Stimulated activated CD8-positive, alpha-beta memory T cell treated with anti-CD3 and anti-CD28 coated beads, Interleukin-15, amount 100 ng/mL, for 4 hours (primary cell): ENCODE measurements at places on chromosomes 11 and 22.

DNA sequence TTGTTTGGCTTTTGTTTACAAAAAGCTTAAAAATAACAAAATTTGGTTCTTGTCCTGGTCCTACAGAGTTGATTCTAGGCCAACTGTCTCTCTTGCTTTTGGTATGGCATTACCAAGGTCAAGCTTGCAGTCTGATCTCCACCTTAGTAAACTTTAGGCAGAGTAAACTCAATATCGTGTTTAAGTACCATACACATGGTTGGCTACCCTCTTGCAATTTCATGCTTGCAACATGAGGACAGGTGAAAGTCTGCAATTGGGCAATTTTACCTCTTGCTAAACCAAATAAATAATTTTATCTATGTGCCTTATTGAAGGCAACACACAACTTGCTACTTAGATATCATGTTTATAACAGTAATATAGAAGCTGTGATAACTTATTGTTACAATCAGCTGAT lies 125.1 kb downstream of the ARHGAP20 start:
- no peak for DNase-seq

DNA sequence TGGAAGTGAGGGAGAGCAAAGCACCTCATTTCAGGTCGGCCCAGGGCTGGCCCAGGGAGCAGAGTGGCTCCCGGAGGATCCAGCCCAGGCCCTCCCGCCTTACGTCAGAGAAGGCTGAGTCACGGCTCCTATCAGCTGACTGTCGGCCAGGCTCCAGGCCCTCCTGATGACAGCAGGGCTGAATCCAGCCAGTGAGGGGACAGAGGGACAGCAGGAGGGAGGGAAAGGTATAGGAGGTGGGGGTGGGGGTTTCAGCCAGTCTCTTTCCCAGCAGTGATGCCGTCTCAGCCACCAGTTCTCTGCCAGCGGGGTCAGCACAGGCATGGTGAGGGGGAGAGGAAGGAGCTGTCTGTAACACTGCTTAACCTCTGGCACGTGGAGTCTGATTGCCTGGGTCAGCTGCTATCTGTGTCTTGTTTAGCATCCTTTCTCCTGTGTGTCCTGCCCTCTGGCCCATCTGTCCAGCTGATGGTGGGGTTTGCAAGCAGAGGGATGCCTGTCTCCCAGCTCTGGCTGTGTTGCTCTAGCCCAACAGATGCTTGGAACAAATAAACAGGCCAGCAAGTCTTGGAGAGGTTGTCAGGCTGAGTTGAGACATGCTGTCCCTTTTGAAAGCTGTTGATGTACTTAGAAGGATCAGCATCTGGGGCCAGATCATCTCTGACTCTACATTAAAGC lies 74.0 kb downstream of the ADAMTS15 start:
- no peak for DNase-seq

GRCh38 chr11:45751430-45751829 lies 53.5 kb upstream of the SLC35C1 start:
- DNase-seq: no peak

DNA sequence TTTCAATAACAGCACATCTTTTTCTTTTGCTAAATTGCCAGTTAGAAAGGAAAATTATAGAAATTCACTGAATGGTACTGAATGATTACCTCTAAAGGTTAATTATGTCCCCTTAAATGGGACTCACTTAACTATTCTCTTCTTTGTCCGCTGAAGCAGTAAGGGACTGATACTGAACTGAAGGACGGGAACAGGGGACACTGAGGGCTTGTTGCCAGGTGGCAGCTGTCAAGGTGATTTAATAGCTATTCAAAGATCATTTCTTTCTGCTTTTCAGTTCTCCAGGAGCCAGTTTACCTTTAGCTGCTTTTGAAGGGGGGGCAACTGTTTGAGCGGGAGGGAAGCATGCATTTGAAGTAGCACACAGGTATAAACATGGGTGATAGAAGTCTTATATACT lies 325.4 kb upstream of the CCDC90B start:
- no peak for DNase-seq

DNA sequence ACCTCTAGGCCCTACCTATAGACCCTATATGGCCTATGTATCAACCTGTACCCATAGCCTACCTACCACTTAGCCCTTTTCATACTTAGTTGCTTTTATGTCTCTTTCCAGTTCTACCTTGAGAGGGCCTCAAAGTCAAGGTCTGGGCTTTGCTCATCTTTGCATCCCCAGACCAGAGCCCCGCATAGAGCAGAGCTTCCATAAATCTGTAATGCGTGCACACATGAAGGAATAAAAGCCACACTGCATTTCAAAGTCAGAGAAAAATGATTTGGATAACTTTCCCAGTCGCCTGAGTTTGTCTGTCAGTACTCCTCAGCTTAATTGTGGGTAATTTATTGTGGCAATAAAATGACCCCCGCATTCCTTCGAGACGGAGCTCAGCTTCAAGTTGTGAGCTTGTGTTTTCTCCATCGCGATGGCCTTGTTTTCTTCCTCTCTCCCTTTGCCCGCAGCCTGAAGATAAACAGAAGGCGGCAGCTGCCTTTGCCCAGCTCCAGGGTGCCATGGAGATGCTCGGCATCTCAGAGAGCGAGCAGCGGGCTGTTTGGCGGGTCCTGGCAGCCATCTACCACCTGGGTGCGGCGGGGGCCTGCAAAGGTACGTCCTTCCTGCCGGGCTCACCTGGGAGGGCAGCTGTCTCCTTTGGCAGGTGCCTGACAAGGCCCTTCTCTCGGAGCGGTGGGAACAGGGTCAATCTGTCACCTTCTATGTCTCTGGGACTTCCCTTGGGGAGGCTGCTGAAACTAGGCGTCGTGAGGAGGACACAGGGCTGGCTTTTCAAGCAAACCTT lies 55.7 kb downstream of the MYO18B start:
- DNase-seq: no peak

- DNase-seq: no peak
These were observed 513.6 kb downstream of the METTL15 start for GRCh38 chr11:28621753-28622152.

- DNase-seq: peak; percentile 89
These were observed at the start of gene LRRC56 for GRCh38 chr11:536841-537621. Gene LRRC56, plus strand, starts transcription at chr11:537527. Its CDS starts 3,158 bp downstream, at chr11:540685.

DNA sequence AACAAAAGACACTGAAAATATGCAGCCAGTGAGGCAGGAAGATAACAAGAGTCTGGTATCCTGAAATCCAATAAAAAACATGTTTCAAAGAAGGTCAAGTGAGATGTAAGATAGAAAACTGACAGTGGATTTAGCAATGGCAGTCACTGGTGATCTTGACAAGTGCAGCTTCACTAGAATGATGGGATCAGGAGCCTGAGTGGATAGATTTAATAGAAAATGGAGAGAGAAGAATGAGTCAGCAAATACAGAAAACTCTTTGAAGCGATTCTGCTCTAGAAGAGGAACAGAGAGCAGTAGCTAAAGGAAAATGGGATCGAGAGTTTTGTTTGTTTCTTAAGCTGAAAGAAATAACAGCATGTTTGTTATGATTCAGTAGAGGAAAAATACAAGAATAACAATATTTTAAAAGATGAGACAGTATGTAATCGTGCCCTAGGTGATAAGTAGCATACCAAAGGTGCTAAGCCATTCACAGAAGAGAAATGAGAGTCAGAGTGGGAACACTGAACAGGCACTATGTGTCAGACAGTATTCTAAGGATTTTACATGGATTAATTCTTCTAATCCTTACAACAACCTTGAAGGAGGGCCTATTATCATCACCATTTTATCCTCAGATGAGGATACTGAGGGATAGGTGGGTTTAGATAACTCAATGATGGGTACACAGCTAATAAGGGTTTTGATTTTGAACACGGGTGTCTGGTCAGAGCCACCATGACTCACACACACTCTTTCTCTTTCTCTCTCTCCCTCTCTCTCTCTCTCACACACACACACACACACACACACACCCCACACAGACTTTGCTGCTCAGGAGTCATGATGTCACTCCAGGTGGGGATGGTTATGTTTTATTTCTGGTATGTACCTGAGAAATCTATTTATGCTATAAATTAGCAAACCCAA lies 36.3 kb downstream of the MRE11 start:
- no peak for DNase-seq

GRCh38 chr22:31289344-31289743 lies 2.9 kb downstream of the PIK3IP1 start:
- DNase-seq: no peak

DNA sequence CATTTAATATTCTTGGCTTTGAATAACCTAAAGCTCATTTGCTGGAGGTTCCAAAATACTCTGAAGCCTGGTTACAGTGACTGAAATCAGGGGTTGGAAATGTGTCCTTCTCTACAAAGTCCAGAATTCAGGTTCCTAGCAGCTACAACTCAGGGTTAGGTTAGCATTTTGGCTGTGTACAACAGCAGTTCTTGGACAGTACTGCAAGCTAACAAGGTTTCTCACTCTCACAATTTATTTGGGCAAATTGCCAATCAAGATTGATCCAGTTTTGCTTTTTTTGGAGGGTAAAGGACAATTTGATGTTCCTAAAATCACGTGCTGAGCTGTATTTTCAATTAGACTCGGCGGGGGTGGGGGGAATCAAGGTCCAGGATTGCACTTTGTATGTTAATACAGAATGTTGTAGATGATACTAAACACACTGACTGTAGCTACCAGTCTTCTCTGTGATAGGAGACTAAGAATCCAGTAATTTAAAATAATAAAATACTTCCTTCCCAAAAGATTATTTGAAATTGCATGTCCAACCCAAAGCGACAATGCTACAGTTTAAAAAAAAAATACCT lies 49.7 kb upstream of the RAPSN start:
- no peak for DNase-seq

DNA sequence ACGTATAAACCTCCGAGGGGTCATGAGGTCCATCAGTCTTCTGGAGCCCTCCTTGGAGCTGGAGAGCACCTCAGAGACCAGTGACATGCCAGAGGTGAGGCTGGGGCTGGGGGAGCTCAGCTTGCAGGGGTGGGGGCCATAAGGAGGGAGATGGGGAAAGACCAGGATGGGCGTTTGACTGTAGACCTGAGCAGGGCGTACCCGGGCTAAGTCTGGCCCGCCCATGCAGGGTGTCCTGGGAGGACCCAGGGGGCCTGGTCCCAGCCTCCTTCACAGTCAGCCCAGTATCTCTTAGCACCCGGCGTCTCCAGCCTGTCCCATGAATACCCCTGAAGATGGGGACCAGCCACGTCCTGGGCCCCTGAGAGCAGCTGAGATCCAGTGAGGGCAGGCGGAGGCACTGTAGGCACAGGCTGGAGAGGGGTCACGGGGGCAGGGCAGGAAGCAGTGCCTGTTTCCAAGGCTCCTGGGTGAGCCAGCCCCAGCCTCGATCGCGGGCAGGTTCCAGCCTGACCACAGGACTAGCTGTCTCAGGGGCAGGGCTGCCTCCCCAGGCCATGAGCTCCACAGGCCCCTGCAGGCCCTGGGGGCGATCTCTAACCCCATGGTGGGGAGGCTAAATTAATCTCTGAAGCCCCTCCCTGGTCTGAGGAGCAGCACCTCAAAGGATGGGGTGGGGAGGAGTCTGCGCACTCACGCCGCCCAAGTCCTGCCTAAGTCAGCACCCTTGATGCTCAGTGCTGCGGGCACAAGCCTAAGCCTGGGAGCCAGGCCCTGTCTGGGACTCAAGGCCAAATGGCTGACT lies 7.1 kb downstream of the SSH3 start:
- DNase-seq: no peak

DNA sequence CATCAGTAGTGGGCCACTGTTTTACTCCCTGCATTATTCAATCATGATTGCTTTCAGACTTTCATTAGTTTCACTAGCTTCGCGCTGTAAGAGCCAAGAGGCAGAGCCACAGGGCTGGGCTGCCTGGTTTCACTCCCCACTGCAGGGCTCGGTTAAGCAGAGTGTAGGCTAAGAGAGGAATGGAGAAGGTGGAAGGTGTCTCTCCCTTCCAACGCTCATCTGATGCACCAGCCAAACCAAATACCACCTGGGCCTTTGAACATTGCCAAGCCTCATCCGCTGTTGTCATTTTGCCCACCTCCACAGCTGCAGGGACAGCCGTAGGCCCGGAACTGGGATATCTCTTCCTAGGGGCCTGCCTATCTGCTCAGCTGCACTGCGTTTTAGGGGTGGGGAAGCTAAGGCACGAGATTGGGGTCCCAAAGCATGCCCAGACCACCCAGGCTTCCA lies 480 bp upstream of the SMARCB1 start:
- no peak for DNase-seq
